Suppressor macrophage treated with lipopolysaccharide for 1 hour (primary cell): ENCODE measurements at places on chromosomes 6 and 20.
A peak's percentile ranks its signal among the peaks of the same experiment; 100 is the strongest.

DNA sequence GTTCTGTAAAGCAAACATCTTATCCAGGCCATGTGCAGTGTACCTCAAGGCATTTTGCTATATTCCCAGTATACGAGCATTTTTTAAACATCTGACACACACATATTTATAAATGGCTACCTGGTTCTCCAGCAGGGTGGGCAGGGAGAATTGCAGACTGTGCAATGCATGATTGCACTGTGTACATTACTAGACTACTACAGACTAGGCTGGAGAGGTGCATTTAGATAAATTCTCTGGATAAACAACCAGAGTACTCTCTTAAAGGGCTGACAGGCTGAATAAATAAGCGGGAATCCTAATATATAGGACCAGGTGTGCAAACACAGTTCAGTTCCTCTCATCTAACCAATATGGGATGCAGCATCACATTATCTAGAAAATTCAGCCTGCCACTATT is 428.3 kb upstream of the ARID1B start:
- DNase-seq: no peak

GRCh38 chr6:156925718-156926607 is 148.8 kb downstream of the ARID1B start:
- peak; percentile 12 for DNase-seq

DNA sequence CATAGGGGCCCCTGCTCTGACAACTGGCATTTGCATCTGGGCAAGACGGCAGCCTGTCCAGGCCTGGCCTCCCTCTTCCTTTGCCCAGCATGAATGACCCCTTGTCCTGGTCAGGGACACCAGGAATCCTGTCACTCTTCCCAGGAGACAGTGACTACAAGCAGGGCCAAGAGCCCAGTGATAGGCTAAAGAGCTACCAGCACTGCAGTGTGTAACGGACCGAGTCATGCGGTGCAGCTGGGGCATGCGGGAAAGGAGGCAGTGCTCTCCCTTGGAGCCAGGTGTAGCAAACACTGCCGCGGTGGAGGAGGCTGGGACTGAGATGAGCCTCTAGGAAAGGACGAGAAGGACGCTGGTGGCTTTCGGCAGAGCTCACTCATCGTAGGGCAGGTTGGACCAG is 38.7 kb upstream of the DSP start:
- DNase-seq: no peak

- no peak for DNase-seq
These were observed 50.0 kb upstream of the PLEKHG1 start for GRCh38 chr6:150549674-150550101.

- DNase-seq: no peak
These were observed 74.0 kb downstream of the ZBTB2 start for GRCh38 chr6:151317103-151317994.

DNA sequence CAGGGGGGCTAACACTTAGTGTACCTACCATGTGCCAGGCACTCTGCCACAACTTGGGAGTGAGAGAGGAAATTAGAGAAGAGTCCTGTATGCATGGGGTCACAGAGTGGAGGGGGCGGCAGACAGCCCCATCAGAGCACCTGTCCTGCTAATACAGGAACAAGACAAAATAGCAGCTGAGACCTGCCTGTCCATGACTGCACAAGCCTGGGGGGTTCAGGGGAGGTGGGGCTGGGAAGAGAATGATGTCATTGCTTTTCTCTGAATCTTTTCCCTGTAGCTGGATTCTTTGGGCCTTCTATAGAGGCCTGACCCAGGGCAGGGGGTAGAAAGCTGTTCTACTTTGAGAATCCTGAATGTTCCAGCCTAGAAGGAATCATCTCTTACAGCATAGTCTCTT is 37.4 kb downstream of the FOXP4 start:
- DNase-seq: no peak

GRCh38 chr6:147283460-147283859 is 79.2 kb downstream of the STXBP5 start:
- DNase-seq: no peak

DNA sequence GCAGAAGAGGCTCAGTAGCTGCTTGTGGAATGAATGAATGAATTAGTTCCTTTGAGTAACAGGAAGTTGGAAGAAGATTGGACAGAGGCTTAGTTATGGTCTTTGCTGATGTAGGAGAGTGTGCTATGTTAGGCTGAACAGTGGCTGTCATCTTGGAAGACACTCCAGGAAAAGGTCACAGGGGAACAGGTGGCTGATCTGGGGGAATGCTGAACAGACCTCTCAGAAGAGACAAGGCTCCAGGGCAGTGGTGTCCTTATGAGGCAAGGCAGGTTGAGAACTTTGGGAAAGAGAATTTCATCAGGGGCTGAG is 62.3 kb downstream of the UTRN start:
- no peak for DNase-seq
